ENCODE measurements at places on chromosomes 1 and 21.

DNA sequence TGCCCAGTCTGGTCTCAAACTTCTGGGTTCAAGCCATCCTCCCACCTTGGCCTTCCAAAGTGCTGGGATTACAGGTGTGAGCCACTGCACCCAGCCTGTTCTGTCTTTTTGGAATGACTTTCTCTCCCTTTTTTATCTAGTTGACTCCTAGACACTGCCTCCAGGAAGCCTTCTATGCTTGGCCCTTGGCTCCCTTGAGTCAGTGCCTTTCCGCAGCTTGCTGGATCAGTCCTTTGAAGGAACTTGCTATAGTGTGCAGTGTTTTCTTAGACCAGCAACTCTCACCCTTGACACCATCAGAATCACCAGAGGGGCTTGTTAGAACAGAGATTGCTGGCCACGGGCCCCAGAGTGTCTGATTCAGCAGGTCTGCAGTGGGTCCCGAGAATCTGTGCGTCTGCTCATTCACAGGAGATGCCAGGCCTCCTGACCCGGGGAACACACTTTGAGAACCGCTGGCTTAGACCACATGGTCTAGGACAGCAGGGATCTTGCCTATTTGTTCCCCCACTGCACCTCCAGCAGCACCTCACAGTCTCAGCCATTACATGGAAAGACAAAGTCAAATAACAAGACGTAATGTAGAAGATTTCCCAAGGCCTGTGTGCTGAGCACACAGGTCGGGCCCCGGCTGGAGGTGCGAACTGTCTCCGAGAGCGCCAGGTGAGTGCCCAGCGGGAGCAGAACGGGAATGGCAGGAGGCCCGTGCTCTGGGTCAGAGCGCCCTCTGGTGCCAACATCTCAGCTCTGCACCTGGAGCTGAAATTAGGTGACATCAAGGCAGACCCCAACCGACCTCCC is 27.4 kb upstream of the CTPS1 start:
- peak; percentile 62 for DNase-seq

DNA sequence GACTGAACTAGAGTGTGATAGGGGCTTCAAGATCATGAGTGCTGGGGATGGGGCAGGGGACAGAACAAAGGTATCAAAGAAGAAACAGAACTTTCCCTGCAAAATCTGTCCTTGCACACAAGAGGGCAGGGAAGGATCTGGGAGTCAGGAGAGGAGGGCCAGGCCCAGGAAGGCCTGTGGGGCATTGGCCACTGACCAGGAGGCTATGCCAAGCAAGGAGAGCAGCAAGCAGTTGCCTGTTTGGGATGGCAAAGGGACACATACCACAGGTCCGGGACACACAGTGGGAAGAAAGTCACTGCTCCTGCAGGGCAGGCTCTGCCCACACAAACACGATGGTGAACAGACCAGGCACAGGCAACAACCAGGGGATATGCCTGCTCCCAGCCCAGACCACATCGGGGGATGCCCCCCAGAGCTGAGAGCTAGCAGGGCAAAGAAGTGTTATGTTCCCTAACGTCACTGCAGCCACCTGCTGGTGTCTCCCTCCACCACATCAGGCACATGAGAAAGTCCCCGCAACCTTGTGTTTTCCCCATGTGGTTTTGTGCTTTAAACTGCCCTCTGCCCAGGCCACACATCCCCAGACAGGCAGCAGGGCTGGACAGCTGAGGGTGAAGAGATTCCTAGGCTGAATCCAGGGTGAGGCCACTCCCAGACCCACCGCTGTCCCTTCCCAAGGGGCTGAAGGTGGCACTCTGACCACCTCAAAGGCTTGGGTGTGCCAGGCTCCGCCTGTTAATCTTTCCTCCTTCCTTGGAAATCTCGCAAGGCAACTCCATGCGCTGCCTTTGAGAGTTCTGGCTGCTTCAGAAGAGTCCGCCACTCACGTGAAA is 53.6 kb downstream of the KIF21B start:
- DNase-seq, result no peak

DNA sequence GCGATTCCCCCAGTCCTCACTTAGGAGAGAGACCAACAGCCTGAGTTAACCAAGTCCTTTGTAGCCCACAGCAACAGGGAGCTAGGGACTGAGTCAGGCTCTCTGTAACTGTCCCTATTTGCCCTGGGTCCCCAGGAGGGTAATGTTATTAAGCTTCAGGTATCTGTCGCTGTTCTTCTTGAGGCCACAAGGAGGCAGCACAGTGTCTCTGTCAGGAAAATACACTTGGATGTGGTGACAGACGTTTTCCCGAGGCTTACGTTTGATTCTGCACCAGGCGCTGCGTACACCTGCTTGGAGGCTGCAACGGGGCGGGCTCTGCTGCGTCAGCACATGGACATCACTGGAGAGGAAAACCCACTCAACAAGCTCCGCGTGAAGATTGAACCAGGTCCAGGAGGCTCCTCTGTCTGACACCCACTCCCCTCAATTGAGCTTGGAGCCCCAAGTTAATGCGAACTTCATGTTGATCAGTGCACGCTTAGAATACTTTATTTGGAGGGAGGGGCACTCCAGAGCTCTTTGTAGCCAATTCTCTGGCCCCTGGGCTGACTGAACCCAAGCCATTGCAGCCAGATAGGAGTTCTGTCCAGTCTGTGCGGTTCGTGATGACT is 10.7 kb upstream of the ELF3 start:
- peak; percentile 66 for DNase-seq

GRCh38 chr1:18926315-18927081 is 24.1 kb upstream of the ALDH4A1 start:
- peak; percentile 89 for DNase-seq

DNA sequence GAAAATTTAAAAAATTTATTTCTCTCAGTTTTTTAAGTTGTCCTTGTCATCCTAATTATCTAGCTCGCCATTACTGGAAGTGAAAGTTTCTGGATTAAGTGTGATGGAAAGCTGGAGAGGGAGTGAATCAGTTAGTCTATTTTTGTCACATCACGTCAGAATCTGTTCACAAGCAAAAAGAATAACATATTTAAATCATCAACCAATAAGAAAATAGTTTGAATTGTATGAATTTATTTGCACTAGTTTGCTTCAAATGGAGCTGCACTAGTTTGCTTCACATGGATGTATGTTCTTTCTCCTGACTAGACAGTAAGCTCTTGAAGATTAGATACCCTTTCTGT is 22.8 kb downstream of the PHC2 start:
- no peak for DNase-seq

- DNase-seq, result peak; percentile 60
These were observed 91.5 kb downstream of the SIPA1L2 start for GRCh38 chr1:232538224-232538942.

- no peak for DNase-seq
These were observed 268.8 kb upstream of the NR5A2 start for GRCh38 chr1:199758626-199759255.

- no peak for DNase-seq
These were observed 27.5 kb upstream of the KDM4A start for GRCh38 chr1:43622471-43622870.

DNA sequence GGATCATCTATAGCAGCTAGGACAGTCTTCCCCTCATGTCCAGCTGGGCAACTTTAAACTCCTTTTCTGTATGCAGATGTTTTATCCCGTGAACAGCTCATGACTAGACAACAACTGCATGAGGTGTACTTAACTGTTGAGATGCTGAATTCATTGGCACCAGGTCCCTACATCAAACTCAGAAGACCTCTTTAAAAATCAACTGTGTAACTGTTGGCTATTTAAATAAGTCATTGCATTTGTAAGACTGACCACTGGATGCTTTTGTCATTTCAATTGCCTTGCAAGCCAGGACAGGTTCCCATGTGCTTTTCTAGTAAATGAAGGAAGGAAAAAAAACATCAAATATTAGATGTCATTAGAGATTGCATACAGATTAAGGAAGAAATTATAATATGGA is 28.3 kb upstream of the GORAB start:
- DNase-seq, result no peak

DNA sequence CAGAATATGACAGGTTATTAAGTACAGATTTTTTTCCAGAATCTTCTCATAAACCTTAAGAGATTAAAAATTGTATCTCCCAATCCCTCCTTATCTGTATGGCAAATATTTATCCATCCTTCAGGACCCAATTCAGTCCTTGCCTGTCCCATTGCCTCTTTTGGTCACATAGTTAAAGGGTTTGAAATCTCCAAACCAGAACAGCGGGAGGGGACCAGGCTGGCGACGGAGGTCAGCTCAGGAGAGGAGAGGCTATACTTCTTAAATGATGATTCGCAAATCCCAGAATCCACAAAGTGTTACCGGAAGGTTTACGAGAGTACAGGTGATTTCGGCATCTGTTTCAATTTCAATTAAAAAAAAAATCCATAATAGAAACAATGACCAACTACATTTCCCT is 572.7 kb downstream of the SMYD3 start:
- no peak for DNase-seq

- DNase-seq, result peak; percentile 74
These were observed 21.7 kb downstream of the ITPKB start for GRCh38 chr1:226717256-226717909.

DNA sequence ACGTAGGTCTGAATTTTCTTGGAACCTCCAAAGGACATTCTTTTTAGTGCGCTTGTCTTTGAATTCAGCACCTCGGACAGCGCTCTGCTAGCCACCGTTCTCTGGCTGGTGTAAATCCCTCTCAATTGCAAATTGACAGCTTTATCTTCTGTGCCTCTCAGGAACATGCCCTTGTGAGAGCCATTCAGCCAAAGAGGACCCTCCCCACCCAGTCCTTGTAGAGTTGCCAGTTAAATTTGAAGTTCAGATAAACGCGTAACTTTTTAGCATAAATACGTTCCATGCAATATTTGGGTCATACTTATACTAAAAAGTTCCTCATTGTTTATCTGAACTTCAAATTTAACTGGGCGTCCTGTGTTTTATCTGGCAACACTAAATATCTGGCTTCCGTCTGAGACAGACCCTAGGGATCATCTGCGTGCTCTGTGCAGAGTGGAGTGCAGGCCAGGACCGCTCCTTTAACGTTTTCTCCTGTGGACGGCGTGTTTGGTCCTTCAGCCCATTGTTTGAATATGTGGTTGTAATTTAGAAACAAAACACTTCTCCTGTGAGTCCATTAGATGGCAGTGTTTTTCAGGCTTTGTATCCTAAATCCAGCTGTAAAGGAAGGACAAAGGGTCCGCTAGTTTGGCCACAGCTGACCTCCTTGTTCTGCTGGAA is 7.0 kb downstream of the KCNAB2 start:
- DNase-seq, result peak; percentile 72

DNA sequence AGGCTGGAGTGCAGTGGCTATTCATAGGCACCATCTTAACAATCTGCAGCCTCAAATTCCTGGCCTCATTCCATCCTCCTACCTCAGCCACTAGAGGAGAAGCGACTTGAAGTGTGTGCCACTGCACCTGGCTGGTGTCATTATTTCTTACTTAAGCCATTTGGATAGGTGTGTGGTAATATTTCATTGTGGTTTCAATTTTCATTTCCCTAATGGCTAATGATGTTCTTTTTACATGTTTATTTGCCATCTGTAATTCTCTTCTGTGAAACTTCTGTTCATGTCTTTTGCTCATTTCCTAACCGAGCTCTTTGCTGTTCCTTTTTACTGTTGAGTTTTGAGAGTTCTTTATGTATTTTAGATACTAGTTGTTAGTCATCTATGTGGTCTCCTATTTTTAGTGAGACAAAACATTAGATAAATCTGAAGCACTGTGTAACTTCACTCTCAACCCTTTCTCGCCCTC is 66.8 kb downstream of the SLC27A3 start:
- no peak for DNase-seq

DNA sequence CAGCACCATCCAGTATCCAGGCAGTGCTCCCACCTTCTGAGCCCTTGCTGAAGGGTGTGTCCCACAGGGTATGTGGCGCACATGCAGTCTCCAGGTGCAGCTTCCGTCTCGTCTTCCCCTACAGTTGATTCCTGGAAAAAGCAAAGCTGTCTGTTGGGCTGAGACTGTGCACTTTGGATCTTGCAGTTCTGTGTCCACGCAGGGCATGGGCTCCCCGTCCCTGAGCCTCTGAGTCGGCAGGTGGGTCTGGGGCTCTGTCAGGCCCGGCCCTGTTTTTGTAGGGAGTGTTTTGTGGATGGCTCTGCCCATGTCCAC is 32.8 kb downstream of the SNAP47 start:
- no peak for DNase-seq

DNA sequence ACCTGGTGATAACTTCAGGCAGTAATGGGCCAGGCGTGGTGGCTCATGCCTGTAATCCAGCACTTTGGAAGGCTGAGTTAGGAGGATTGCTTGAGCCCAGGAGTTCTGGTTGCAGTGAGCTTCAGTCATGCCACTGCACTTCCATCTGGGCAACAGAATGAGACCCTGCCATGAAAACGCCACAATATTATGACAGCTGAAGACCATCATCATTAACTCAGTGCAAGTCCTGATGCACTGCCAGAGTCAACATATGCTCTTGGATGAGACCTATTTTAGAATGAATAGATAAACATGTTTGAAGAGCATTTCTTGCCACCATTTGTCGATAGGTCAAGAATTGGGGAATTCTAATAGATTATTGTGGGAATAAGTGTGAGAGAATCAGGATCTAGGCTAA is 26.4 kb downstream of the HENMT1 start:
- DNase-seq, result no peak

GRCh38 chr1:230334447-230334837 is 91.7 kb downstream of the PGBD5 start:
- no peak for DNase-seq

DNA sequence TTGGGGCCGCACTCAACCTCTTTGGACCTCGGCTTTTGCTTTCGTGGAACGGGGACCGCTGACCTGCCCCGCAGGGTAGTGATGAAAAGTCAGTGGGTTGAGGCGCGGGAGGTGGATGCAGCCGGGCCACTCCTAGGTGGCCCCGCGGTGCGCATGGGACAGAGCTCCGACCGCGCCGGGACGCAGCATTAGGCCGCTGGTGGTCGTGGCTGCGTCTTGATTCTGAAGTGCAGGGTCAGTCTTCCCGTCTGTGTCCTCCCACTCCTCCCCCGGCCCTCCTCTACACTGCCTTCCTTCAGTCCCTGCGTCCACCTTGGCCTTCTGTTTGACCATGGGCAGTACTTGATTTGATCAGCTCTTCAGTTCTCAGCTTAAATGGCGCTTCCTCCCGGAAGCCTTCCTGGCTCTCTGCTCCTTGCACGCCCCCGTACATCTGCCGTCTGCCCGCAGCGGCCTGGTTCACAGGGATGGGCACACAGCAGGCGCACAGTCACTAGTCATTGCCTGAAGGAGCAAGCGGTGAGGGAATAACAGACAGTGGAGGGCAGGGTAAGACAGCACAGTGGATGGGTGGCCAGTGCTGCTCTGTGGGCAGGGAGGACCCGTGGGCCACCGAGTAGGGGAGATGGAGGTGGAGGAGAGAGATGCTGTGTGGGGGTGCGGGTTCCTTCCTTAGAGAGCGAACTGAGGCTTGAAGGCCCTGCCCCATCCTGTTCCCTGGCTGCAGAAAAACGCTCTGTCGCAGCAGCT is 633 bp downstream of the THEMIS2 start:
- peak; percentile 82 for DNase-seq

Data from suppressor macrophage (primary cell).